ENCODE measurements at places on chromosomes 1 and 21.

- no peak for DNase-seq
Measured at GRCh38 chr1:183886853-183887252, 81.9 kb downstream of the RGL1 start.

GRCh38 chr1:43009274-43009673 lies 50.6 kb upstream of the SLC2A1 start:
- no peak for DNase-seq

DNA sequence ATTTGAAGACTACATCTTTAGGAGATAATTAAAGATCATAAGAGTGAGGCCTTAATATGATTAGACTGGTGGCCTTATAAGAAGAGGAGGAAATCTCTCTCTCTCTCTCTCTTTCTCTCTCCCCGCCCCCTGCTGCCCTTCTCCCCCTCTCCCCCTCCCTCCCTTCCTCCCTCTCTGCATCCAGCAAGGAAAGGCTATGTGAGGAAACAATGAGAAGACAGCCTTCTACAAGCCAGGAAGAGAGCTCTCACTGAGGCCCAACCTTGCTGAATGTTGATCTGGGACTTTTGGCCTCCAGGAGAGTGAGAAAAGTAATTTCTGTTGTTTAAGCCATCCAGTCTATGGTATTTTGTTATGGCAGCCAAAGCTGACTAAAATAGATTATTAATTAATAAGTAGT lies 21.6 kb downstream of the FOXD3 start:
- no peak for DNase-seq

DNA sequence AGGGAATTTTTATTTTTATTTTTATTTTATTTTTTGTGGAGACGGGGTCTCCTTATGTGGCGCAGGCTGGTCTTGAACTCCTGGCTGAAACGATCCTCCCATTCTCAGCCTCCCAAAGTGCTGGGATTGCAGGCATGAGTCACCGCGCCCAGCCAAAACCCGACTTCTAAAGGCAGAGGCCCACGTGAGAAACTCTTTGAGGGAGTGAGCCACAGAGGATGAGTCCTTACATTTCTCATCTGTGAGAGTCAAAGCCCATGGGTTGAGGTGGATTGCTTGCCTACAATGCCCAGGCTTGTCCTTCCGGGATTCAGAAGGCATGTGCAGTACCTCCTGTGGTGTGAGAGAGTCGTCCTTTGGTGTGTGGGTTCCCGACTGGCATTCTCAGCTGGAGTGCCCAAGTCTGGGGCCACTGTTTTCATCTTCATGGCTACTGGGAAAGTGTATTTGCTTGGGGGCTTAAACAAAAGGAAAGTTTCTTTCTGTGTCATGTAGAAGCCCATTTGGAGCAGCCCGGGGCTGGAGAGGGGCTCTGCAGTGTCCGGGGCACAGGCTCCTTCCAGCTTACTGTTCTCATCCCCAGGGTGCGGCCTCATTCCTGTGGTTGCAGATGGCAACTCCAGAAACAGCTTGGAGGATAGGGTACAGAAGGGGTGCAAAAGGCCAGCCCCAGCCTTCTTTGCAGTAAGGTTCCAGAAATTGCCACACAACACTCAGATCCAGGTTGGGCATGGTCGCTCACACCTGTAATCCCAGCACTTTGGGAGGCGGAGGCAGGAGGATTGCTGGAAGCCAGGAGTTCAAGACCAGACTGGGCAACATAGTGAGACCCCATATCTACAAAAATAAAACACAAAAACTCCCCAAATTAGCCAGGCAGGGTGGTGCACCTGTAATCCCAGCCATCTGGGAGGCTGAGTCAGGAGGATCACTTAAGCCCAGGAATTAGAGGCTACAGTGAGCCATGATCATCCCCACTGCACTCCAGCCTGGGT lies 29.4 kb upstream of the CSF3R start:
- DNase-seq = no peak

DNA sequence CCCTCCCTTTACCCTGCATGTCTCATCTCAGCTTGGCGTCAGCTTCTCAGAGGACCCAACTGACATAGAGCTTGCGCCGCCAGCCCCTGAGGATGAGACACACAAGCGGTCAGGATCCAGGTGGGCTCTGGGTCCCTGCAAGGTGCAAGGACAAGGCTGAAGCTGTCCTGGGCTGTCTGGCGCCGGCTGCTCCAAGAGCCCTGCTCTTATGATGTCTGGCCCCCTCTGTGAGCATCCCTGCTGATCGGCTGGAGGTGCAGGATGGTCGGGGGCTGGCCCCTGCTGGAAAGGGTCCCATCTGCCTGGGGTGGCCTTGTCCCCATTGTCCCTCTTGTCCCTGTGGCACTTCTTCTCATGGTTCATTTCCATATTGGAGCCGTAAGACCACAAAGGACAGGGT lies 479.0 kb downstream of the NPHP4 start:
- no peak for DNase-seq

Data from activated T-helper 2 cell treated with anti-CD3 and anti-CD28 coated beads, Interferon-gamma antibody, Interleukin-2, Interleukin-4, amounts not matched to agents 10 μg/mL and 5 μg/mL and 100 μg/mL, durations not matched to agents 14 hours and 24 hours and 36 hours (primary cell).